ENCODE measurements at places on chromosomes 16 and 17. TPM values are rescaled to one million over a fixed set of nuclear protein-coding genes. Genes with fewer than 3 reads are reported as not detected.
A peak's percentile ranks its signal among the peaks of the same experiment; 100 is the strongest.

DNA sequence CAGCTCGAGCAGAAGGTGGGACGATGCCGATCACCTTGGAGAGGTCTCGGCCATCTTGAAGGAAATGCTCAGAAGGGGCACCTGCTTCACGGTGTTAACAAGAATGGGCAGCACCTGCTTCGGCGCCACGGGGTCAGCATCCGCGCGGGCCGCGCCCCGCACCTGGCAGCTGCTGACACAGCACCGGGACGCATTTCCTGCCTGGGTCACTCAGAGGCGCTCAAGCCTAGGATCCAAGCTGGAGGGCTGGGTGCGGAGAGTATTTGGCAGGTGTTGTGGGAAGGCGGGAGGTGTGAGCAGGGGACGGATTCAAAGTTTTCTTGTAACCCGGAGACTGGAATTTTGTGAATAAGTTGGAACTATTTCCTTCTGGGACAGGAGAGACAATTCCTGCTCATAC is 39.3 kb upstream of the AKTIP start:
- DNase-seq = no peak

- DNase-seq = no peak
These were observed 2.2 kb upstream of the FOXK2 start for GRCh38 chr17:82517230-82517865.

DNA sequence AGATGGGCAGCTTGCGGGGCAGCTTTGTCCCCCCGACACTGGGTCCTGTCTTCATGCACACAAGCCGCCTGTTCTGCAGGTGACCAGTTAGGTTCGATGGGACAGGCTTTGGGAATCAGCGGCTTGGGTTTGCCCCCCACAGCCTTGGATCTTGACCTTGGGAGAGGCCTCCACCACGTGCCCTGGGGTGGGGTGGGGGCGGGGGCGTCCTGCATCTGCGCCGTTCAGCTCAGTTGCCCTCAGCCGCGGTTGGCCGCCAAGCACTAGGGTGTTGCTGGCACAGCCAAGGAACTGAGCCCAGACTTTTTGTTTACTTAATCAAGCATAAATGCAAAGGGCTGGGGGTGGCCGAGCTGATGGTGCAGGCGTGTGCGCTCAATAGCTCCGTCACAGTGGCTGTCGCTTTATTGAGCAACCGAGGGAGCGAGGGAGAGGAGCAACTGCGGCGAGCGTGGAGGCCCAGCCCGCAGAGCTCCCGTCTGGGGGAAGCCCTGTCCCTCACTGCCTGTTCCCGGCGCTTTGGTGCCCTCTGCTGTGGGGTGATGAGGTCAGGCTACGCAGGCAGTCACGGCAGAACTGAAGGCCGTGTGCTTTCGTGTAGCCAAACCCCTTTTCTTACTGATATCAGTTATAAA is 33.9 kb downstream of the JPH3 start:
- DNase-seq = peak; percentile 84

GRCh38 chr17:71522383-71522782 is 598.4 kb upstream of the SOX9 start:
- DNase-seq = no peak

DNA sequence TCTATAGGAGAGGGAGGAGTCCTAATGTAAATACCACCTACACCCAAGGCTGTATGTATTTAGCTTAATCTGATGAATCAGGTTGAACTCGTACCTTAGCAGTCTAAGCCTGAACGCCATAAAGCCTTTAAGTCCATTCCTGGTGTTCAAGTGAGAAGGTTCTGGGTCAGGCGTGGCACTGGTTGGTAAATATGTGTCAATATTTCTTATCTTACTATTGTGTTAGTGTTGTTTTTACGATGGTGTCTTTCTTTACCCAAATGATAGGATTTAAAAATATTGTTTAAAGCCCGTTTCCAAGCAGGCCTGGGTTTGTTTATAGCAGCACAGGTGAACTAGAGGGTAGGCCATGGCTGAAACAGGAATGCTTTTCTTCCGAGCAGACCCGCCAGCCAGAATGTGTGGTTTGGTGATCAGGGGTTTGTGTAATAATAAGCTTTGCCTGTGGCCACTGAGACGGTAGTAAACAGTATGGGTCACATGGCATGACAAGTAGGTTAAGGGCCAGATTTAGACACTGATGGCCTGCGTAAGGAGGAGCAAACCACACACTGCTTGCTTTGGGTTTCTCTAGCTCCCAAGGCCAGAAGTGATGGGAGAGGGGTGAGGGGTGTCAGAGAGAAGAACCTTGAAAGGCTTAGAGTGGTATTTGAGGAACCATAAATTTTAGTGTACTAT is 3.3 kb downstream of the TMEM94 start:
- no peak for DNase-seq

DNA sequence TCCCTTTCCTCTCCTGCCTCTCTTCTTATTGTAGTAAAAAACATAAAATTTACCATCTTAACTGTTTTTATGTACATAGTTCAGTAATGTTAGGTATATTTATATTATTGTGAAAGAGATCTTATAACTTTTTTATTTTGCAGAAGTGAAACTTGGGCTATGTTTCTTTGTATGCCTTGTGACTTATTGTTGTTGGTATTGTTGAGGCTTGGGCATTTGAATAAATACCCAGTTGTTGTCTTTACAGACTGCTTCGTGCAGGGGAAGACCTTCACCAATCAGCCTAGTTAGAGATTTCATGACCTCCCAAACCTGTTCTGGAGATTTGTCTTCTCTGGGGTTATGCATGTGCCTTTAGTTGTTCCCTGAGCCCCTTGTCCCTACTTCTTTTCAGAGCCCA is 31.9 kb downstream of the REXO5 start:
- no peak for DNase-seq

DNA sequence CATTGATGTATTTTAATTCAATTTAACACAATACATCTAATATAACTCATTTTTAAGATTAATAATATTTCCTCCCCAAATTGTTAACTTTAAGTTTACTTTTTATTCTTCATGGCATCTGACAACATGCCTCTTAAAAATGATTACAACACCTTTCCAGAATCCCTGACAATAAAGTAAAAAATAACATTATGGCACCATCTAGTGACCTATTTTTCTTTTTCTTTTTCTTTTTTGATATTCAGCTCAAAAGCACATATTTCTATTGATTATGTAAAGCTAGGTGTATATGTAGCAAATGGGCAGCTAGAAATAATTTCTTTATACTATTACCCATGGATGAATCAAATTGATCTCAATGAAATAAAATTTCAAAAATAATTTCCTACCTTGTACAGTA is 834.3 kb upstream of the CDH8 start:
- DNase-seq = no peak

EFNB3 gene
- total RNA-seq = not detected

All from left ventricle myocardium inferior (tissue), 1 donor.